ENCODE measurements at places on chromosomes 4 and X.

DNA sequence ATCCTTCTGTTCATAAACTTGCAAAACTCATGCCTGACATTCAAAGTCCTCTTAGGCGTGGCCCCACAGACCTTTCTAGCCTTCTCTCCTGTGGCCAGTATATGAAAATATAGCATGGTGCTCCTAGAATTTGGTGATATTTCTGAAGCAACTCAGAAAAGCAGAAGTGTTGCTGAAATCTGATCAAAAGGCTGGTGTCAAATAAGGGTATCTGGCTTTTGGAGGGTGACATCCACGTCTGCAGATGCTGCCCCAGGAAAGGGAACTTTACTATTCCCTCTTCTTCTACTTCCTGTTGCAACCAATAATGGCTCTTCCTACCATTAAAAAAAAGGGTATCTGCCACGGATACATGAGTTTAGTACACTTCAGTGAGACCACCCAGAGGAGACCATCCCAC, 83.9 kb upstream of the RPS6KA3 start:
- no peak for DNase-seq

DNA sequence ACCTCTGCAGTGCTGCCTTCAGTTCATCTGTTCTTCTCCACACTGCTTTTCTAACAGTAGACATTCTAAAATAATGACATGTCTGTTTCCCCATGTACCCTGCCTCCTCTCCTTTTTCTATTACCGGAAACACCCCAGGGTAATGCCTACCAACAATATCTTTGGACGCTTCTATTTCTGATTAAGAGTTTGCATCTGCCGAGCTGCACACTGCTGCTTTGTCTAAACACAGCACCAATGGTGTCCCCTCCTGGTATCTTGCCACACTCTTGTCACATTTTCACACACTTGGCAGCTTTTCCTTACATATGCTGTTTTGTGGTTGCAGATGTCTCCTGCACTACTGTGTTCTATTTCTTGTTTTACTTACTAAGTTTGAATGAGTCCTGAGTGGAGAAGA, 288.8 kb downstream of the GRIA2 start:
- no peak for DNase-seq

- no peak for DNase-seq
Measured at GRCh38 chr4:54144661-54145171, 44.8 kb downstream of the GSX2 start.

- DNase-seq: no peak
Measured at GRCh38 chr4:37989398-37990260, 29.4 kb downstream of the PTTG2 start.

DNA sequence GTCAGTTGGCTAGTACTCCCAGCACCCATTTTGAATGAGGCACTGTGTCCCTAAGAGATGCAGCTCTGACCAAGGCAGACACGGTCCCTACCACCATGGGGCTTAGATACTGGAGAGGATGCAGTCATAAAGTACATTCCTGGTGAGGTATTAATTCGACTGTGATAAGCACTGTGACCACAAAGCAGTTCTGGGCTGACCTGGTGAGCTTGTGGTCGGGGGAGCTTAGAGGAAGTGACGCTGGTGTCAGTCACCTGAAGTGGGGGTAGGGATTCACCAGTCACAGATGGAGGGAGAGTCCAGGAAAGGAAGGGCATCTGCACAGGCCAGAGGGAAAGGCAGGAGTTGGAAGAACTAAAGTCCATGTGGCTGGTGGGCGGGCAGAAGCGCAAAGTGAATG, 15.8 kb upstream of the CLTRN start:
- DNase-seq: no peak

GRCh38 chr4:54499308-54500074, 158.3 kb upstream of the KIT start:
- no peak for DNase-seq

Measured in cortex of kidney (tissue), 1 donor.